ENCODE measurements at places on chromosomes 16 and 17. TPM values are rescaled to one million over a fixed set of nuclear protein-coding genes. Genes with fewer than 3 reads are reported as not detected.

GRCh38 chr16:79823639-79824038, 223.1 kb upstream of the MAF start:
- no peak for DNase-seq

DNA sequence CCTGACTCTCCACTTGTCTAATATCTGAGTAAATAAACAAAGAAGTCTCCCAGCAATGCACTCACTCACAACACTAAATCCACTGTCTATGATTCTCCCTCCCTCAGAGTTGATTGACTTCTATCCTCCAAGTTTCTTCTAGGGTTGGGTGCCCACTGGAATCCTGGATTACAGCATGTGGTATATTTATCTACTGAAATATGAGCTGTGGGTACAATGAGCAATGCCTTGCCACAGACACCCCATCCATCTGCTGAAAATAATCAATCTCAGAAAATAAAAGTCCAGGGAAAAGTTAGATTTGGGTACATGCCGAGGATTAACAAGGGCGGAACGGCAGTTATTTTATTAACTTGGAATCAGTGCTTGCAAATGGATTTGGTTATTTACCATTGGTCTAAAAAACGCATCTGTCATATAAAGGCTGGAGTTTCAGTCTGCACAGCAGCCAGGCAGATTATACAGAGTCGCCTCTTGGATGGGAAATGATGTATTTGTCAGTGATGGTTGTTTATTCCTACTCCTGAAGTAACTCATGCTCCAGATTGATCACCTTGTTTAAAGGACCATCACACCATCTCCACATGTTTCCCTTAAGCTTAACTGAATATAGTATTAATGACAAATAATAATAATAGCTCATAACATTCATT, 193.9 kb upstream of the SOX9 start:
- no peak for DNase-seq

- no peak for DNase-seq
Observed at GRCh38 chr16:84926462-84926861, 84.9 kb downstream of the ZDHHC7 start.

The ASB16 gene
- 12.9 TPM for total RNA-seq

The SLC5A11 gene
- 0.14 TPM for total RNA-seq

The PYY gene
- not detected for total RNA-seq
